ENCODE measurements at places on chromosomes 3 and 15. TPM values are rescaled to one million over a fixed set of nuclear protein-coding genes. Genes with fewer than 3 reads are reported as not detected.

The FBN1 gene
- total RNA-seq: 30.8 TPM

GRCh38 chr3:105490045-105490444 lies 123.3 kb downstream of the ALCAM start:
- no peak for DNase-seq
- no peak overlapping the region for H3K4me3 ChIP-seq
- H3K36me3 ChIP-seq: no peaks in the 10 kb centered on the region
- no peaks in the 10 kb centered on the region for H3K27me3 ChIP-seq
- no peaks in the 10 kb centered on the region for H3K4me1 ChIP-seq

DNA sequence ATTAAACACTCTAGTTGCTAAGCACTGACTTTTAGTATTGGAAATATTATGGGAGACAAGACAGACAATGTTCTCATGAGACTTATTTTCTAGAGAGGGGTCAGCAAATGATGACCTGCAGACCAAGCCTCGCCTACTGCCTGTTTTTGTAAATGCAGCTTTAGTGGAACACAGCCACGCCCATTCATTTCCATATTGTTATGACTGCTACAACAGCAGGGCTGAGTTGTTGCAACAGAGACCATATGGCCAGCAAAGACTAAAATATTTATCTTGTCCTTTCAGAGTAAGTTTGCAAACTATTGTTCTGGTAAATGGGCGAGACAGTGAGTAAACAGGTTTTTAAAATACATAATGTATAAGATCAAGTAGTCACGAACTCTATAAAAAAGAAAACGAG lies 570.2 kb downstream of the NTRK3 start:
- DNase-seq: no peak
- no peaks in the 10 kb centered on the region for H3K27me3 ChIP-seq
- no peaks in the 10 kb centered on the region for H3K36me3 ChIP-seq
- no peak overlapping the region for H3K4me3 ChIP-seq
- H3K27ac ChIP-seq: no peak overlapping the region

GRCh38 chr15:75577401-75578172 lies 1.5 kb downstream of the PTPN9 start:
- H3K4me1 ChIP-seq: peaks cover 4% of the 10 kb centered on the region
- H3K4me3 ChIP-seq: peak overlapping the region; percentile 72

GRCh38 chr3:157832588-157832987 lies 273.6 kb downstream of the SHOX2 start:
- H3K27ac ChIP-seq: no peak overlapping the region
- no peaks in the 10 kb centered on the region for H3K36me3 ChIP-seq
- H3K4me3 ChIP-seq: no peak overlapping the region
- no peak for DNase-seq

GRCh38 chr3:43882976-43883680 lies 192.4 kb downstream of the ABHD5 start:
- no peak for DNase-seq
- no peaks in the 10 kb centered on the region for H3K36me3 ChIP-seq
- no peaks in the 10 kb centered on the region for H3K27me3 ChIP-seq
- H3K27ac ChIP-seq: no peak overlapping the region
- peaks cover 4% of the 10 kb centered on the region for H3K4me1 ChIP-seq

DNA sequence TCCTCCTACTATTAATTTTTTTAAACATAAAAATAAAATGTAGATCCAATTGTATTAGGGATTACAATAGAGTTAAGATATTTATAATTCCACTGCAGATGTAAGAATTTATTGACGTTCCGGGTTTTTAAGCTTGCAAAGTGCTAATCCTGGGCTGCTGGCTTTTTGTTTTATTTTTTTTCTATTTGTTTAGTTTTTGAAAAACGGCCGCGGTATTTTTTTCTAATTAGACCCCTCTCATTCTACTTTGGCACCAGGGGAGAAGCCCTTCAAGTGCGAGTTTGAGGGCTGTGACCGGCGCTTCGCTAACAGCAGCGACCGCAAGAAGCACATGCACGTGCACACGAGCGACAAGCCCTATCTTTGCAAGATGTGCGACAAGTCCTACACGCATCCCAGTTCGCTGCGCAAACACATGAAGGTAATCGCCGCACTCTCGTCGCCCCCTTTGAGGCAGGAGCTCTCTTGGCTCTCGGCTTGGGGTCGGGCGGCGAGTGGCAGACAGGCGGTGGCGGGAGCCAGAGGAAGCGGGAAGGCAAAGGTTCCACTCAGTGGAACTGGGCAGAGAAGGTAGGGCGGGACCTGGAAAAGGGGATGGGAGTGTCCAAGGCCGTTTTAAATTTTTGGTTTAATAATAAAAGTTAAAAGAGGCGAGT lies 3.2 kb downstream of the ZIC1 start:
- DNase-seq: peak; percentile 45
- peaks cover 8% of the 10 kb centered on the region for H3K4me1 ChIP-seq
- H3K4me3 ChIP-seq: no peak overlapping the region

DNA sequence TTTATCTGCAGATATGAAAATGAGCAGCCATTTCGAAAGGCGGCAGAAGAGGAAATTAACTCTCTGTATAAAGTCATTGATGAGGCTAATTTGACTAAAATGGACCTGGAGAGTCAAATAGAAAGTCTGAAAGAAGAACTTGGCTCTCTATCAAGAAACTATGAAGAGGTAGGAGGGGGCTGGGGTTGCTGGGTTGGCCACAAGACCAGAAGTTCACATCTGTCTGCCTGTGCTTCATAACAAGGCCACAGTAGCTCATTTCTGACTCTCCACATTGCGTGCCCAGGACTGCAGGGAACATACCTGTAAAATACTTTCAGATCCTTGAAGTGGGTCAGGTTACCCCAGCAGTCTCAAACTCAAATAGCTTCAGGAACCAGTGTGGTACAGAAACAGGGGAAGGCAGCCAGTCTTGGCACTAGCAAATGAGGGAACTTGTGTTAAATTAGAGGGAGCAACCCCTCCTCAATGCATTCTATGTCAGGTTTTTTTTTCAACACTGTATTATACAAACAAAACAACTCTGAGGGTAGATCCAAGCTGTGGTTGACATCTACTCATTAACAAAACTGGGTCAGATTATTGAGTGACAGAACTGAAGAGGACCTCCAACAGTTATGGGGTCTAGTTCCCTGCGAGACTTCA lies 48.7 kb downstream of the BFSP2 start:
- H3K27ac ChIP-seq: no peak overlapping the region
- no peaks in the 10 kb centered on the region for H3K27me3 ChIP-seq
- DNase-seq: no peak
- H3K4me3 ChIP-seq: no peak overlapping the region

GRCh38 chr3:98568402-98568801 lies 25.0 kb downstream of the CPOX start:
- no peak for DNase-seq
- no peak overlapping the region for H3K4me3 ChIP-seq
- no peaks in the 10 kb centered on the region for H3K27me3 ChIP-seq

All from kidney (tissue), 22 donors.